ENCODE measurements at places on chromosomes 6 and 20.

DNA sequence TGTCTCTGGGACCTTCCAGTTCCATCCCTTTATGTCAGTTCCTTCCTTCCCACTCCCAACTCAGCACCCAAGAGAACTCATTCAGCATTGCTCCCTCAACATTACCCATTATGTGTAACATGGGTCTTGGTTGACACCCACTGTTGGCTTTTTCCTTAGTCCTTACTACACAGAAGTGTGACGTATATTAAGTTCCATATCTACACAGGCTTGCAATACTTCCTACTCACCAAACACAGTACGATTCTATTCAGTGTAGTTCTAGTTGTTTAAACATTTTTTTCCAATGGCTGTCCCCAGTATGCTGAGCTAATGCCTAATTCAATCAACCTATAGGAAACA is 37.7 kb downstream of the ARHGAP18 start:
- no peak for DNase-seq

DNA sequence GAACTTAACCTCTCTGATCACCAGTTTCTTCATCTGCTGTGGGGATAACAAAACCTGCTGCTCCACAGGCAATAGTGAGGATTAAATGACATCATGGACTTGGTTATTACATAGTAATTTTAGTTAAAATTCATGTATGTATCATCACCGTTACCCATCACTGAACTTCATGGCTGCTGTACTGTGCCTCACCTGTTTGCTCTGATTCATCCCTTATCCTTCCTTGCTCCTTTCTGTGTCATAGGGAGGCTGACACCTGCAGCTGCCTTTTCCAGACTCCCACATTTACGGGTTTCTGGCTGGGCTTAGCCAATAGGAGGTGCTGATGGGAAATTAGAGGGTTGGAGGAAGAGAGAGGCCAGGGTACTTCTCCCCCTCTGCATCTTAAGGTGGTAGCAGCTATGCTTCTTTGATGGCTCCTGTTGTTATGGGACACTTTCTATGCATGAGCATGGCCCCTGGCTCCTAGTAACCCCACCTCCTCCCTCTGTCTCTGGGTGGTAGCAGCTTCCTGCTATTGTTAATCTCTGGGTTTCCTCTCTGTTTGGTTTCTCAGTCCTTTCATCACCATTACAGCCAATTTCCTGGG is 332.1 kb downstream of the DHX35 start:
- no peak for DNase-seq

GRCh38 chr6:43120944-43121913 is 45.1 kb downstream of the PTK7 start:
- DNase-seq: no peak

GRCh38 chr6:47235421-47235820 is 74.3 kb downstream of the TNFRSF21 start:
- no peak for DNase-seq

DNA sequence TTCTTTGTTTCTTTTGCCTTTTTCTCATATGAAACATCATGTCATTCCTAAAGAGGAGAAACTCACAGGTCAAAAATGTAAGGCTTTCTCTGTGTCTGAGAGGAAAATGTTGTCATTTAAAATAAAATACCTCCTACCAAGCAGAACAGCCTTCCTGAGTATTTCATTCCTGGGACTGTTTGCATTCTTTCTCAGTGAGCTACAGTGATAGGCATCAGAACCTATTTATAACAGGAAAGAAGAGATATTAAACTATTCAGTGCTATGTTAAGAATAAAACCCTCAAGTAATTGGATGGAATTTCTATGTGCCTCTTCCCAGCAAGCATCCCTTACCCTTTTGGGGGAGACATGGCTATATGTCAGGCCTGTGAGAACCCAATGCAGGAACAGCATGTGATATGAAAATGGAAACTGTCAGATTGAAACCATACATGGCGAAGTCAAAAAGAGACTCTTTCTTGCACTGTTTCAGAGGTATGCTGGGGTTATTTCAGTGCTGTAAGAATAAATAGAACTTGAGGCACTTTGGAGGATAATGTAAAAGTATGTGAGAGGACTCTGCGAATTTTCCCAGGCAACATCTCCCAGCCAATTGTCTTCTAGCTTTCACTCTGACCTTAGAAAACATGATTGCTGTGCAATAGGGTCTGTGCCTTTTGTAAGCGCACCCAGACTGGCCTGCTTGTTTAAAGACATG is 133.8 kb upstream of the CCN2 start:
- peak; percentile 12 for DNase-seq

GRCh38 chr20:45340236-45340847 is 7.9 kb downstream of the SDC4 start:
- DNase-seq: no peak

- DNase-seq: no peak
Observed at GRCh38 chr6:44580901-44581300, 193.4 kb downstream of the CDC5L start.

GRCh38 chr6:33173535-33174180 is 18.6 kb downstream of the COL11A2 start:
- no peak for DNase-seq

DNA sequence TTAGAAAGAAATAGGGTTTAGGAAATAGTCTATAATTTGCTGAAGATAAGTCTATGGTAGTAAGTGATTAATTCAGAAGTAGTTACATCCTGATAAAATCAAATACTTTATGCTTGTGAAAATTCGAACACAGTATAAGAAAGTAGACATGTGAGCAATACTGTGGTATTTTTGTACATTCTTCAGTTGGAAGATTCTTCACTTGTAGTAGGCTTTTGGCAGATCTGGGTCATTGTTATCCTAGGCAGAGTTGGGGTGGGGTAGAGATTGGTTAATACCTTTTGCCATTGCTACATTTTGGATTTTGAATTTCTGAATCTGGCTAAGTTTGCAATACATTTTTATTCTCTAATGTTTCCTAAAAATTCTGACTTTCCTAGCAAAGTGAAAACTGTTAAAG is 197.5 kb downstream of the BCKDHB start:
- DNase-seq: no peak

DNA sequence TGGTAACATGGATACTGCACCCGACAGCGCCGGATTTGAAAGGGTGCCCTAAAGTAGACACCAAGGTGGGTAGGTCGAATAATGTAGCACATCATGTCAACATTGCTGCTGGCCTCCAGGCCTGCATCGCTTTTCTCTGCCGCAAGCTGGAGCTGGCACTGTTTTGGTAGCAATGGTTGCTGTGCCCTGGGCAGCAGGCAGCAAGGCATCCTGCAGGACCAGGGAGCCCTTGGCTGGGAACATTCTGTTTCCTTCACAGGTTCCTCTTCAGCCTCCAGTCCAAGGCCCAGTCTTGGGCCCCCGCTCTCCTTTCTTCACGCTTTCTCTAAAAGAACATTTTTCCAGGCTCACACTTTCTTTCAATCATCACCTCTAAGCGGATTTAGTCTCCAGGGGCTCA is 365.8 kb upstream of the JARID2 start:
- DNase-seq: no peak

- no peak for DNase-seq
Observed at GRCh38 chr20:43911066-43911465, 3.6 kb upstream of the TOX2 start.

GRCh38 chr6:170490259-170490658 is 62.8 kb downstream of the PSMB1 start:
- no peak for DNase-seq

DNA sequence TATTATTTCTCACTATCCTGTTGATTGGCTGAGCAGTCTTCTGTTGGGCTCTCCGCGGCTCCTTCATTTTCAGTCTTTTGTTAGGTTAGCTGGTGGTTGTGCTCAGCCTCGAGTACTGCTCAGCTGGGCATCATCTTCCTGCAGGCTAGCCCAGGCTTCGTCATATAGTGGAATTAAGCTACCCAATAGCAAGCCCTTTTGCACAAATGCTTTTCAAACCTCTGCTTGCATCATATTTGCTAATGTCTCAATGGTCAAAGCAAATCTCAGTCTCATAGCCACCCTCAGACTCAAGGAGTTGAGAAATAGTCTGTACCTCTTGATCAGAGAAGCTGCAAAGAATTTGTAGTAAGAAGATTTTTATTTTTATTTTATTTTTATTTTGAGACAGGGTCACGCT is 23.7 kb downstream of the STX11 start:
- DNase-seq: no peak

Measured in GM12864 (cell line).